ENCODE measurements at places on chromosomes 2 and 18.

DNA sequence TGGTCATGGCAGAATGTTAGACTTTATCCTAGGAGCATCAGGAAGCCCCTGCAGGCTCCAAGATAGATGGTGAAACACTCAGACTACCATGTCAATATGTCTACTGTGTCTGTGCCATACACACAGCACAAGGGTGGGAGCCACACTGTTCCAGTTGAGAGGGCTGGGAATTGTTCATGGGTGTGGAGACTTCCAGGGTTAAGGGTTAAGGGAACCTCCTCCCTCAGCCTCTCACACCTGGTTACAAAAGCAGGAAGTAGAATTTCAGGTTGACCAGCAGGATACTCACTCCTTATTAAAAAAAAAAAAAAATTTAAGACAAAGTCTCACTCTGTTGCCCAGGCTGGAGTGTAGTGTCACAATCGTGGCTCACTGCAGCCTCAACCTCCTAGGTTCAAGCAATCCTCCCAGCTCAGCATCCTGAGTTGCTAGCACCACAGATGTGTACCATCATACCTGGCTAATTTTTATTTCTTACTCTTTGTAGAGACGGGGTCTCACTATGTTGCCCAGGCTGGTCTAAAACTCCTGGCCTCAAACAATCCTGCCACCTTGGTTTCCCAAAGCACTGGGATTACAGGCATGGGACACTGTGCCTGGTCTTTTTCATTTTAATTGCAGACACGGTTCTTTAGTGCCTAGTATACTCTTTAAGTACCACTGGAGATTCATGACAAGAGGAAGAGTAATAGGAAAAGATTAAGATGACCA lies 26.0 kb downstream of the SULT1C2 start:
- no peak for DNase-seq

DNA sequence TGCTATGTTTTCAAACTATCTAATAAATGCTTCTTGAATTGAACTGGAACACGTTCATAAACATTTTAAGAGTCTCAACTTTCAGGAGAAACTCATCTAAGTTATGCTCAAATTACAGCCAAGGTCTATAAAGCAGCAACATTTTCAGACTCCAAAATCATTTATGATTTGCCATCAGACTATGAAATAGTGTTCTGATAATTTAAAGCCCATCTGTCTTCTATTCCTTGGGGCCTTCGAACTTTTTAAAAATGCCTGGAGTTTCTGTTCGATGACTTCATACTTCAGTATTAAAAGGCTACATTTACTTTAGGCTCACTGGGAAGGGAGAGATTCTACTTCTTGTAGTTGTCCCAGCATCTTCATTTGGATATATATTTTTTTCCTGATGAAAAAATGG lies 73.6 kb upstream of the NXPH2 start:
- no peak for DNase-seq

GRCh38 chr2:97706708-97707345 lies 6.5 kb upstream of the ZAP70 start:
- no peak for DNase-seq

DNA sequence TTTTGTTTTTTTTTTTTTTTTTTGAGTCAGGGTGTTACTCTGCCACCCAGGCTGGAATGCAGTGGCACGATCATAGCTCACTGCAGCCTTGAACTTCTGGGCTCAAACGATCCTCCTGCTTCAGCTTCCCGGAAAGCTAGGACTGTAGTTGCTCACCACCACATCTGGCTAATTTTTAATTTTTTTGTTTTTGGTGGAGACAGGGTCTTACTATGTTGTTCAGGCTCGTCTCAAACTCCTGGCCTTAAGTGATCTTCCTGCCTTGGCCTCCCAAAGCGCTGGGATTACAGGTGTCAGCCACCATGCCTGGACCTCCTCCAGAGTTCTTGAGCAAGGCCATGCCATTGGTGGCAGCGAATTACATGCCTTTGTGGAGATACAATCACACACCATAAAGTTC lies 35.2 kb downstream of the ASB1 start:
- no peak for DNase-seq

- DNase-seq: no peak
These were observed 6.6 kb downstream of the GALNT1 start for GRCh38 chr18:35588122-35588521.

- no peak for DNase-seq
These were observed 6.7 kb downstream of the ATG16L1 start for GRCh38 chr2:233258211-233258610.

- no peak for DNase-seq
These were observed 228.0 kb upstream of the SALL3 start for GRCh38 chr18:78751664-78752063.

DNA sequence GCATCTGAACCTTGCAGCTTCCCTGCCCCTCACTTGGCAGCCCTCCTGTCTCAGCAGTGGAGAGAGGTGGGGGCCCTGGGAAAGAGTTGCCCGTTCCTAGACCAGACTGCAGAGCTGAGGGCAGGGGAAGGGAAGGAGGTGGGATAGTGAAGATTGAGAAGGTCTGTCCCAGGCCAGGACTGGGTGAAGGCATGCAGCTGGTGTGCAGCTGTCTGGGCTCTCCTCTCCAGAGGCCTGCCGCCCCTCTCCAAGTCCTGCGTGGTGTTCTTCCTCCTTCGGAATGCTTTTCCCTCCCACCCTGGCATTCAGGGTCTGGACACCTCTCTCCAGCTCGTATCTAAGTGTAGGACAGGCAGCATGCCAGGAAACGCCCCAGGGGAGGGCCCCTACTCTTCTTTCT lies 323.5 kb downstream of the CELF4 start:
- no peak for DNase-seq

- DNase-seq: no peak
These were observed 4.3 kb downstream of the GAD1 start for GRCh38 chr2:170820757-170821530.

DNA sequence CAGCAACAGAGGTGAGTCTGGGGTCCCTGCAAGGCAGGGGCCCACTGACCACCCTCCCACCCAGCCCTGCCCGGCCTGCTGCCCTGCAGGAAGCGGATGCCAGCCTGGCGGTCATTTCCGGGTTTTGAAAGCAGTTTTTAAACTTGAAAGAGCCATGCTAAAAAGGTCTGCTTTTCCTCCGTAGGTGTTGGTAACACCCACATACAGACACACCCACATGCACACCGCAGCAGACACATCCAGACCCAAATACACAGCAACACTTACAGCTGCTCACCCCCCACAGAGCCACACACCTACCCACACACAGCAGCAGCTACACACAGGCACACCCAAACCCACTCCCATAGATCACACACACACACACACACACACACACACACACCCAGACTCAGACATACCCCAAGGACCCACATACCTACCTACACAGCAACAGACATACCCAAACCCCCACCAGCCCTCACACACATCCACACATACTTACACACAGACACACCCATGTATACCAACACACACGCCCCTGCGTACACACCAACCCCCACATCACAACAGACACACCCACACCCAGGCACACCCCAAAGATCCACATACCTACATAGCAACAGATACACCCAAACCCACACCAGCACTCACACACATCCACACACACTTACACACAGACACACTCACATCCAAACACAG lies 7.6 kb downstream of the ZFP36L2 start:
- peak; percentile 60 for DNase-seq
